ENCODE measurements at places on chromosomes 6 and 20. TPM values are rescaled to one million over a fixed set of nuclear protein-coding genes. Genes with fewer than 3 reads are reported as not detected.

KIF13A gene
- 84.2 TPM for total RNA-seq

ABCC10 gene
- 24.0 TPM for total RNA-seq

HRH3 gene
- not detected for total RNA-seq

PRPH2 gene
- total RNA-seq, result not detected

C6orf118 gene
- total RNA-seq, result not detected

RSPH4A gene
- total RNA-seq, result 0.14 TPM

PARD6B gene
- total RNA-seq, result 5.2 TPM

BNIP5 gene
- not detected for total RNA-seq

SCUBE3 gene
- total RNA-seq, result not detected

PAQR8 gene
- total RNA-seq, result 4.5 TPM

GLP1R gene
- not detected for total RNA-seq

MOCS1 gene
- total RNA-seq, result 4.6 TPM

SRMS gene
- 0.11 TPM for total RNA-seq

MCHR2 gene
- total RNA-seq, result not detected

RBPJL gene
- total RNA-seq, result not detected

RNF5 gene
- total RNA-seq, result 32.3 TPM

HAO1 gene
- total RNA-seq, result not detected

VGLL2 gene
- total RNA-seq, result not detected

KIFC1 gene
- total RNA-seq, result 58.0 TPM

EPHA7 gene
- total RNA-seq, result under 0.01 TPM

BTNL2 gene
- not detected for total RNA-seq

MRPS10 gene
- 64.2 TPM for total RNA-seq

ESR1 gene
- total RNA-seq, result 1.3 TPM

EYA4 gene
- total RNA-seq, result not detected

BMP7 gene
- total RNA-seq, result not detected

RAB44 gene
- not detected for total RNA-seq

RAET1G gene
- total RNA-seq, result 1.0 TPM

TSPO2 gene
- not detected for total RNA-seq

ENPP1 gene
- total RNA-seq, result 1.6 TPM
